ENCODE measurements at places on chromosomes 7 and 10. TPM values are rescaled to one million over a fixed set of nuclear protein-coding genes. Genes with fewer than 3 reads are reported as not detected.

DNA sequence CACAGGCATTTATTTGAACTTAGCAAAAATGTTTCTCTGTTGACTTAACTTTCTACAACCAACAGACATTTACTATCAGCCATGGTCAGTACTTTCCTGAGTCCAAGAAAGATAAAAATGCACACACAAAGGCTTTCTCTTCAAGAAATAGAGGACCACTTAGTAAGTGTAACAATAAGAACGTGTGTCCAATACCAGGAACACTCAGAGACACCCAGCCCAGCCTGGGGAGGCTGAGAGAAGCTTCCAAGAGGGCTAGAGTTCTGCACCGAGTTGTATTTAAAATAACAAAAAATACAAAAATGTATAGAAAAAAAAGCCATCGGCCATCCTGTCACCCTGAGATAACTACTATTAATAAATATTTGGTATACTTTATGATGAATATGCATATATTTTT, 35.8 kb downstream of the VSTM4 start:
- no peak for DNase-seq

DNA sequence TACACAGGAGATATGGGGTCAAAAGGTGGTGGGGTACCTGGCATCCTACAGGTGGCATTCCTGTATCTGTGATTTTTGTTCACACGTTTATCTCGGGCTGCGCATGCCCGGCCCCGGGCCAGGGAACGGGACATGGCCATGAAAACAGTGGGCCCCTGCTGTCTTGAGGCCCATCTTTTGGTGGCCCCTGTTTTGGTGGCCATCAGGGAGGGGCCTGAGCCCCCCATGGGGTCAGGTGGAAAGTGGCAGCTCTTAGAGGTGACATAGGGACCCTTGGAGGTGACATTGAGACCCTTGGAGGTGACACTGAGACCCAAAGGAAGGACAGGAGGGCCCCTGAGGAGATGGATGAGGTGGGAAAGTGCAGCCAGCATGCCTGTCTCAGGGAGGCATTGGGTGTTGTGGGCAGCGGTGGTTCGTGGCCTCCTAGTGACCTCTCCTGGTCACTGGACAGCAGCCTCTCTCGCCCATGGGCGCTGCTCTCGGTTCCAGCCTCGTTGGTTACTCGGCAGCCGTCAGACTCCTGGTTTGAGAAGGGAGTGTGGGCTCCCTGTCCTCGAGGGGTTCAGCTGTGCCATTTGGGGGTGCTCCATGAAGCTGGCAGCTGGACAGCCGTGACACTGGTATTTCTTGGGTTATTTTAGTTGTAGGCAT, 39.9 kb downstream of the INPP5A start:
- DNase-seq = peak; percentile 45

GRCh38 chr7:124784879-124785818, 19.6 kb upstream of the GPR37 start:
- no peak for DNase-seq

DNA sequence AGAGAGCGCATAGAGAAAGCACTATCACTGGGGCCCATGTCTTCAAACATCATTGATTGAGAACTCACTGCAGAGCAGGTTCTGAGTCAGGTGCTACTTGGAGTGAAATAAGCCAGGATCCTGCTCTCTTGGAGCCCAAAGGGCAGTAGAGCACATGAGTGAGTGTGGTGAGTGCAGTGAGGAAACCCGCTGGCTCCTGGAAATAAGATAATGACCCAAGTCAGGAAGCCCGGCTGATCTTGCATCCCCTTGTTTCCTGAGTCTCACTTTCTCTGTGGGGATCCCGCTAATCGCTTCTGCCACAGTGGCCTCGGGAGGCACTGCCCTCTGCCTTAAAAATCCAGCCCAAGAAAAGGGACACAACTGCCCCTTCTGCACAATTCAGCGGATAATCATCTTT, 7.1 kb upstream of the FAM107B start:
- no peak for DNase-seq

DNA sequence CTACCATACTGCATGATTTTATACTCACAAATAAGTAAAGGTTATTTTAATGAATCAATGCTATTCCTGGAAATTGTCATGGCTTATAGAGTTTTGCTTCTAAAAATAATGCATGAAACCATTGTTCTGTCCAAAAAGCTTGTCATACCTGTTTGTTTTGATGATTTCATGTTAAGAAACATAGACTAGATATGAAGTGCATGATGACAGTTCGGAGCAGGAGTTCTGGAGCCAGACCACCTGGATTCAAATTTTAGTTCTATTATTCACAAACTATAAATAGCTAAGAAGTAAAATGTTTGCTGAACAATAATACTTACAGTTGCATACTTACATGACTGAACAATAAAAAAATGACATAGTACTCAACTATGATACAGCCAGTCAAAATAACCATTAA, 107.0 kb upstream of the AKR1E2 start:
- no peak for DNase-seq

- DNase-seq = no peak
Measured at GRCh38 chr10:13715100-13715499, 128.3 kb downstream of the PRPF18 start.

GRCh38 chr7:92614660-92615174, 24.5 kb upstream of the FAM133B start:
- DNase-seq = no peak

DNA sequence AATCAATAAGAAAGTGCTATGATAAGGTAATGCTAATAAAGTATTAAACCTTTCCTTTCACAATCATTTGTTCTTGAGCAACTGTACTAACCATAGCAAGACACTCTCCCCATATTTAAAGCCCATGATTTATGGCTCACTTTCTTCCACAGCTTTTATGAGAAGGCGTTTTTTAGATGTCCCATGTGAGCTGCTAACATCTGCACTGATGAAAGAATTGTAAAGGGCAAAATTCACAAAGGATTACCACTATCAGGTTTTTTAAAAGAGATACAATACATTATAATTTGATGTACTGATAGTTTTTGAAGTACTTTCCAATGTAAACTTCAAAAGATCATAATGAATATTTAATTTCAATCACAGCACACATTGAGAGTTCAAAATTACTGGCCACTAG, 75.7 kb downstream of the RNLS start:
- no peak for DNase-seq

The IGF2BP3 gene
- 1.1 TPM for total RNA-seq

The OR2A42 gene
- total RNA-seq = not detected

The PNLIP gene
- not detected for total RNA-seq

The ADRB1 gene
- total RNA-seq = 3.1 TPM

The TRIL gene
- 1.2 TPM for total RNA-seq
